ENCODE measurements at places on chromosomes 4 and X.
A peak's percentile ranks its signal among the peaks of the same experiment; 100 is the strongest.

DNA sequence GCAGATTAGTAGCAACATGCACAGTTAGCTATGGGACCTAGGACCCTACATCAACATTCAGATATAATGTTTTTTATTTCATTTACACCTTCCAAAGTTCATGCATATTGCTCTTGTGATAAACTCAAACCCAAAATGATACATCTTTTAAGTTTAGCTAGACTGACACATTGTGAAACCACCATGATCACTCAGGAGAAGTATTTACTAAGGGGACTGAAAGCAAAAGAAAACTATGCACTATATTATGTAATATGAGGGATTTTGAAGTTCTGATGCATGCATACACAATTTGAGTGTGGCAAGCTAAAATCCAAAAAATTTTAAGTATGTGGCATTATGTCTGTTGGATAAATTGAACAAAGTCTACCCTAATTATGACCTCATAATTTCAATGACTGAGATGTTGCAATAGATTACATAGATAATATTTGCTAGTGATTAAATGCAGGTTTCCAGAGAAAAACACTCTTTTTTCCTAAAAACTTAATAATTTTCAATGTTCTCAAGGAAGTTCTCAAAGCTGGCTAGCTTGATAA lies 914.8 kb upstream of the GRIA3 start:
- DNase-seq, result peak; percentile 72

- DNase-seq, result no peak
These were observed 403.7 kb upstream of the EPHA5 start for GRCh38 chr4:66073961-66074360.

DNA sequence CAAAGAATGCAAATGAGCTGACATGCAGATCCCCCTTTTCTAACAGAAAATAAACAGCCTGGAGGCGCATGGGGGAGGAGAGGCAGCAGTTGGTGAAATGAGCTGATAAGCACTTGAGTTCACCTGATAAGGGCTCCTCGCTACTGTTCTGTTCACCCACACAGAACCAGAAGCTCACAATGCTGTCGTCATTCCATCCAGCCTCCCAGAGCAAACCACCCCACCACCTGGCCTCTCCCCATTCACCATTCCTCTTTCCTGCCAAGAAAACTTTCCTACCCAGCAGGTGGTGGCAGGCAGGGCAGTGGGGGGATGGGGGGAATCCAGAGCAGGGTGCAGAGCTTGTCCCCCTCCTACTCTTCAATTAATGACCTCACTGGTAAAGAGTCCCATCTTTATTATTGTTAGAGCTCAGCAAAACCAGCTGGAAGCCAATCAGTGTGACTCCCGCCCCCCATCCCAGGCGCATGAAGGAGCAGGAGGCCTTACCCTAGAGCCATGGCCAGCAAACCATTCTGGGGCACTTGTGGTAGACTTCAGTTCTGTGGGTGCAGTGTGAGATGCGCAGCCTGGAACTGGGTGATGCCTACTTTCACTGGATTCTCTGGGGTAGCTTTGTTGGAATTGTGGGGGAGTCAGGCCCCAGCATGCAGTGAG lies 350.3 kb downstream of the ZIC3 start:
- DNase-seq, result no peak

DNA sequence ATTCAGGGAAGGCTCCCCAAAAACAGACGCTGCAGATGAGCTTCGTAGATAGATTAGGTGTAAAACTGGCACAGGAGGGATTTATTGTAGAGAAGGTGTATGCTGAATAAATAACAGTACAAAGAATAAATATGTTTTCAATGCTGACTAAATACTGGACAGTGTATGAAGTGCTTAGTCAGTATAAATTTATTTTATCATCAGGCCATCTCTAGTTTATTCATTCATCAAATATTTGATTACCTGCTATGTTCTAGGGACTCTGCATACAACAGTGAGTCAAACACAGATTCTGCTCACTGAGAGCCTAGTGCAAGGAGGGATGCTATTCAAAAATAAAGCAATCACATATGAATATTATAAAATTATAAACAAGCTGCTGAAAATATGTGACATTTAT lies 63.6 kb upstream of the TSPAN5 start:
- no peak for DNase-seq

DNA sequence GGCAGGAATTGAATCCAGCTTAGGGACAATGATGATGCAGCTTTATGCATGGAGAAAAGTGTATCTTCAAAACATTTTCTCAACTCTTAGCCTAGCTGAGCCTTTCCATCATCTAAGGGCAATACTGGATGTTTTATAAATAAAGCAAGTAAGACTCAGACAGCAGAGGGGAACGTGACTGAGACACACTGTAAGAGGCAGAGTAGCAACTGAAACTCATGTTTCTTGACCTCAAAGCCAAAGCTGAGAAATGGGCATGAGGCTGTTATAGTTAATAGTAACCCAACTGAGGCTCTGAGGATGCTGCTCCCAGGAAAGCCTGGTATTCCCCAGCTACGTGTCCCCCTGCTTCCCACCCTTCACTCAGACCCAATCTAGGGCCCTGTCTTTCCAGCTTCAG lies 44.6 kb downstream of the ARHGEF9 start:
- no peak for DNase-seq

GRCh38 chr4:53924333-53925049 lies 139.9 kb downstream of the CHIC2 start:
- no peak for DNase-seq

DNA sequence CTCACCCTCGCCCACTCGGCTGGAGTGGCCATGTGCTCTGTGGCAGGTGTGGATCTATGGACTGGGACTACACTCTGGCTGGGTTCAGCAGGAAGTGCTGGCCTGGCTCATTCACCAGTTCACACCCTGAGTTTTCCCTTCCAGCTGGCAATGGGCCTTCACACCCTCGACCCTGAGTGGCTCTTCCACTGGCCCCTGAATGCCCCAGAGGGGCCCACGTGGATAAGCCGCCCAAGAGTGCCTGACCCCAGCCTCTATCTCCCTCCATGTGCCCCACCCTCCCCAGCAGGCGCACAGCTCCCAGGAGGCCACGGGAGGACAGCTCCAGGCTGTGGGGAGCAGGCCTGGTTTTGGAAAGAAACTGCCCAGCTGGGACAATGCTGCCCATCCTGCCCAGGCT lies 234.1 kb downstream of the AFAP1 start:
- no peak for DNase-seq

- DNase-seq, result no peak
These were observed 67.2 kb upstream of the PPP3CA start for GRCh38 chr4:101414496-101414895.

DNA sequence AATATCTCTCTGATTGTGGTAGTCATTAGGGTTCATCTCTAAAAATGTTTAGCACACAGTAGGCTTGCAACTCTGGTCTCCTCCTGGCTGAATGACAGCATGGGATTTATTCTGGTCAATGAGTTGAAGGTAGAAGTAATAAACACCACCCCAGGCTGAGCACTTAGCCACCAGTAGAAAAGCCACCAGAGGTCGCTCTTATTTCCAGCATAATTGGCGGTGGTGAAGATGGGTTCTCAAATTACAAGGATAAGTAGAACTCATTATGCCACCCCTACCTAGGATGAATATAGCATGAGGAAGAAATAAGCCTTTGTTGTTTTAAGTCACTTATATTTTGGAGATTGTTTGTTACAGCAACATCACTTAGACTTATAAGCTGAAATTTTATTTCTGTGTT lies 302.7 kb downstream of the GPM6A start:
- DNase-seq, result no peak

- DNase-seq, result peak; percentile 91
These were observed 16.6 kb downstream of the CHST7 start for GRCh38 chrX:46589977-46590723.

GRCh38 chrX:13009273-13009672 lies 34.4 kb downstream of the TMSB4X start:
- peak; percentile 68 for DNase-seq

DNA sequence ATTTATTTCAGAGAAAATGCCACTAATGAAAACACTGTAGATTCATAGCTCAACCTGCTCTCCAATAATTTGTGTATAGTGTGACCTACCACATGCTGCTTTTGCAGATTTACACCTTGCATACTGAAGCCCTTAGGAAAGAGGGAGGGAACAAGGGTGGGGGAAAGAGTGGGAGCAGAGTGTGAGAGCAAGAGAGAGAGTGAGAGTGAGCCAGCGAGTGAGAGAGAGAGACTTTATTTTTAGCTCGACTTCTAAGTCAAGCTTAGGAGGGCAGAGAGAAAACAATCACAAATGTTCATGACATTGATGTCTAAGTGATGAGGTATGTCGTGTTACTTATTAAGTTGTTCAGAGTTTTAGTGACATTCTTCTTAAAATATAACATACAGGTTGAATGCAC lies 112.5 kb upstream of the HAND2 start:
- no peak for DNase-seq

- DNase-seq, result no peak
These were observed 4.9 kb downstream of the SEPTIN11 start for GRCh38 chr4:76954489-76954888.

DNA sequence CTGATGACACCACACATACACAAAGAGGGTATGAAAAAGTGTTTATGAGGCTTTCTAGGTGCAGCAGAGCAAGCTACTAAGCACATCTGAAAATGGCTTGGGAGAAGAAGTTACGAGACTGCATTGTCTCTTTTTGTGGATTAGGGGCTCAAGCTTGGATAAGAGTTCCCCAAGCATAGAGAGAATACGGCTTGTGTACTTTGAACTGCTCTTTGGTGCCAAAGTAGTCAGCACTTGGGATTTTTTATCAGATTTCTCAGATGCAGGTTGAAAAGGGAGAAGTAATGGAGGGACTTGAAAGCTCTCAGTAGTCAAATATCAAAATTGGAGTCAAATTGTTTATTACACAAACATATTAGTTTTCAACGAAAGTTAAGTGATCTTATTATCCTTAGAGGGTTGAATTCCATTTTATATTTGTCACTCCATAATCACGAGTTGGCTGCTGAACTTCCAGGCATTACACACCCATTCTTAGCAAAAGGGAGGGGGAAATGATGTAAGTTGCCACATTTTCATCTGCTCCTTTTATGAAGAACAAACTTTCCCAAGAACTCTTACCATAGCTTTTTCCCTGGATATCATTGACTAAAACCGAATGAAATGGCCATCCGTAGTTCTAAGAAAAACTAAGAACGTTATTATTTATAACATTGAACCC lies 1904.9 kb downstream of the PCDH7 start:
- DNase-seq, result no peak

- DNase-seq, result peak; percentile 48
These were observed 18.5 kb downstream of the GC start for GRCh38 chr4:71765350-71765749.

GRCh38 chrX:115897956-115898355 lies 272.6 kb upstream of the AGTR2 start:
- DNase-seq, result no peak

DNA sequence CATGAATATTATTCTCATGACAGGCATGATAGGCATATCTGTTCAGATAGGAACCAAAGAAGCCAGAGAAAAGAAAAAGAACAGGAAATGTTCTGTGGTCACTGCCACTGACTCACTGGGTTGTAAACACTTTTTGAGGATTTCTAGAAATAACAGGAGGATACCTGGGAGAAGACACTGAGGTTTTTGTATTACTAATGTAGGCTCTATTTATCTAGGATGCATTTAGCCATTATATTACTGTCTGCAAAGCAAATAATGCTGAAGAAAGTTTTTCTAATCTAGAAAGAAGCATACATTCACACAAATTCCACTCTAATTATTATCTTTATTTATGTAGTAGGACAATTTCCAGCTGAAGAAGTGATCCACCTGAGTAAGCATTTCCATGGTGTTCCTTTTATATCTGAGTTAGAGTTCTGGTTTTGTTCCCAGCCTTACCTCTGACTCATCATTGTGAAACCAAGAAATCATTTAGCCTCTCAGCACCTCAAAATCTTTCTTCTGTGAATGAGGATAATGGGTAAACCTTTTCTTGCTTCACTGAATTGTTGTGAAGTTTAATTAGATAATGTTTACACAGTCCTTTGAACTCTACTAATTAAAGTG lies 40.2 kb upstream of the EPGN start:
- DNase-seq, result peak; percentile 54

GRCh38 chr4:182351485-182351884 lies 108.3 kb downstream of the TENM3 start:
- DNase-seq, result no peak

DNA sequence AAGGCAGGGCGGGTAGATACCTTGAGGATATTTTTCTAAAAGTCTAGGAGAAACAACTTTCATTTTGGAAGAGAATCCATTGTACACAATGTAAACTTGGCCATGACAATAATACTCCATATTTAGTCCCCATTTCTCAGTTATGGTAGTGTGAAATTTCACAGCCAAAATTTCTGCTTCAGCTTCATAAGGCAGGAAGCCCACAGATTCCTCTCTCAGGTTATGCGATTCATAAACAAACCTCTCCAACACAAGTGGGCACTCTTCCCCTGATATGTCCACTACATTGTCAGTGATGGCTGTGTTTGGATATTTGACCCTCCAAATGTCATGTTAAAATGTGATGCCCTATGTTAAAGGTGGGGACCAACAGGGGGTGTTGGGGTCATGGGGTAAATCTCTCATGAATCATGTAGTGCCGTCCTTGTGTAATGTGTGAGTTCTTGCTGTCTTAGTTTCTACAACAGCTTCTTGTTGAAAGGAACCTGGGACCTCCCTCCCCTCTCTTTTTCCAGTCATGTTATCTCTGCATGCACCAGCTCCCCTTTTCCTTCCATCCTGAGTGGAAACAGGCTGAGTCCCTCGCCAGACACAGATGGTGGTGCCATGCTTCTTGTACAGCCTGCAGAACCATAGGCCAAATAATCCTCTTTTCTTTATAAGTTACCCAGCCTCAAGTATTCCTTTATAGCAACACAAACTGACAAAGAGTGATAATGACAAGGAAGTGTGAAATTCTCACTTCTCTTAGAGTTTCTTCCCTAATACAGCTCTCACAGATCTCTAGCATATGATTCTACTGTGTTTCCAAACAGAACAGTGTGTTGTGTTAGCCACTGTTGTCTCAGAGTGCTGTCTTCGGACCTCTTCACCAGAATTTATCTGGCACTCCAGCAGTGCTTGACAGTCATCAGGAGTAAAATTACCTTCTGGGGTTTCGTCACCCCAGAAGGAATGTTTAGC lies 598.4 kb upstream of the GNPDA2 start:
- no peak for DNase-seq

DNA sequence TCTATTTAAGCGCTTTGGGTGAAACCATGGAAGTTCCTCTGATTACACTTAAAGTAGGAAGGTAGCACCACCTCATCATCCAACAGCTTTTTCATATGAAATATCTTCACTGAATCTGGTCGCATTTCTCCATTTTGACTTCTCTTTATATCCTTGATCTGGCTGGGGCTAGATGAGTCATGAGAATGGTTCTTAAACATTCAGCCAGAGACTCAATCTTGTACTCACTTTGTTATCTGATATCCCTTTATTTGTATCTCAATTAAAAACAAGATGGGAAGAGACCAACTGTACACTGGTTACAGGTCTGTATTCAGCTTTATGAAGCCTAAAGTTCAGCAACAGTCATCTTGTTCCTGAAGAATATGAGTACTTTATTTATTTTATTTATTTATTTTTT lies 84.9 kb downstream of the CBLL2 start:
- no peak for DNase-seq

- DNase-seq, result peak; percentile 93
These were observed 86.6 kb downstream of the ZNF330 start for GRCh38 chr4:141307241-141307689.

Measured in AG10803 (cell line).